ENCODE measurements at places on chromosomes 12 and 14. TPM values are rescaled to one million over a fixed set of nuclear protein-coding genes. Genes with fewer than 3 reads are reported as not detected.

GRCh38 chr12:115439008-115439601 is 755.1 kb upstream of the TBX3 start:
- no peak for DNase-seq

HOXC4 gene
- total RNA-seq: 2.6 TPM

WIF1 gene
- total RNA-seq: not detected

ST8SIA1 gene
- total RNA-seq: not detected

GPR132 gene
- 0.04 TPM for total RNA-seq

CBLN3 gene
- total RNA-seq: 3.4 TPM

RNASE3 gene
- total RNA-seq: not detected

DNA sequence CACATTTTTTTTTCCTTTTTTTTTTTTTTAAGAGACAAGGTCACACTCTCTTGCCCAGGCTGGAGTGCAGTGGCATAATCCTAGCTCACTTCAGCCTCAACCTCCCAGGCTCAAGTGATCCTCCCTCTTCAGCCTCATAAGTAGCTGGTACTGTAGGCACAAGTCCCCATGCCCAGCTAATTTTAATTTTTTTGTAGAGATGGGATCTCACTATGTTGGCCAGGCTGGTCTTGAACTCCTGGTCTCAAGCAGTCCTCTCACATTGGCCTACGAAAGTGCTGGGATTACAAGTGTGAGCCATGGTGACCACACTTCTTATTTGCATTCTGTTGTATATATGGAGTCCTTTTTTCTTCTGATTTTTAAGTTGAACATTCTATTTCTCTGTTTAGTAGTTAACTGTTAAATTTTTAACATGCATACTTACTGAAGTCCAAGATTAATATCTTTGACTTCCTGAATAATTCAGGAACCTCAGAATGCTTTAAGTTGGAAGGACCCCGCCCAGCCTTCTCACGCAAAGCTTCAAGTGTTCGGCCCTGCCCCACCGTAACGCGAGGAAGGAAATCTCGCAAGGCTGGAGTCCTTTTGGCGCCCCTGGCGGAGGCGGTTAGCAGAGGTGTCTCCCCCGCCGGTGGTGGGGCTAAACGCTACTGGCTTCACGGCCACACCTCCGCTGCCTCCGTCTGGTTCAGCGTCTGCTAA is 21.6 kb downstream of the SPATS2 start:
- DNase-seq: no peak

DENND5B gene
- 4.2 TPM for total RNA-seq

SIRT4 gene
- 0.98 TPM for total RNA-seq

PZP gene
- total RNA-seq: not detected

GPR162 gene
- not detected for total RNA-seq

PAPLN gene
- 0.35 TPM for total RNA-seq

SFSWAP gene
- 64.3 TPM for total RNA-seq

OR4K13 gene
- not detected for total RNA-seq

GRCh38 chr12:1591034-1591433 is 3.3 kb downstream of the FBXL14 start:
- peak; percentile 59 for DNase-seq

VAMP1 gene
- 9.3 TPM for total RNA-seq

- DNase-seq: no peak
Observed at GRCh38 chr12:22994316-22994675, 369.3 kb downstream of the ETNK1 start.

STYK1 gene
- 8.6 TPM for total RNA-seq

DNA sequence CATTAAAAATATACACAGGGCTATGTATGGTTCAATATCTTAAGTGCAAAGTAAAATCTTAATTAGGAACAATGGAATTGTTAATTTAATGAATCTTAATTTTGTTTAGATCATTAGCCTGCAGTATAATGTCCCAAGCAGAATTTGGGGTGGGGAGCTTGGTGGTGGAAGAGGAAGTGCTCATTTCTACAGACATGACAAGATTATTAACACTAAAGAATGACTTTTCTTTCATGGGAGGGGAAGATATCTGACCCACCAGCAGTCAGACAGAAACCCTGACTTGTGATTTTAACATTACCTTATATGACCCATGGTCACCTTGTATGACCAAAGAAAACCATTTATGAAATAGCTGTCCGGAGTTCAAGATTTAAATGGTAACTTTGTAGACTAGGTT is 41.3 kb upstream of the HIF1A start:
- no peak for DNase-seq

ING4 gene
- total RNA-seq: 23.8 TPM

BHLHE41 gene
- total RNA-seq: 81.0 TPM

DNA sequence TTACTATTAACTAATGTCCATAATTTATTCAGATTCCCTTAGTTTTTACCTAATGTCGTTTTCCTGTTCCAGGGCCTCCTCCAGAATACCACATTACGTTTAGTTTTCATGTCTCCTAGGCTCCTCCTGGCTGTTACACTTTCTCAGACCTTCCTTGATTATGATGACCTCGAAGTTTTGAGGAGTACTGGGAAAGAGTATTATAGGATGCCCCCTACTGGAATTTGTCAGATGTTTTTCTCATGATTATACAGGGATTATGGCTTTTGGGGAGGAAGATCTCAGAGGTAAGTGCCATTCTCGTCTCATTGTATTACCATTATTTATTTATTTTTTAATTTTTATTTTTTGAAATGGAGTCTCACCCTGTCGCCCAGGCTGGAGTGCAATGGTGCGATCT is 17.7 kb upstream of the C1S start:
- DNase-seq: peak; percentile 39

DNA sequence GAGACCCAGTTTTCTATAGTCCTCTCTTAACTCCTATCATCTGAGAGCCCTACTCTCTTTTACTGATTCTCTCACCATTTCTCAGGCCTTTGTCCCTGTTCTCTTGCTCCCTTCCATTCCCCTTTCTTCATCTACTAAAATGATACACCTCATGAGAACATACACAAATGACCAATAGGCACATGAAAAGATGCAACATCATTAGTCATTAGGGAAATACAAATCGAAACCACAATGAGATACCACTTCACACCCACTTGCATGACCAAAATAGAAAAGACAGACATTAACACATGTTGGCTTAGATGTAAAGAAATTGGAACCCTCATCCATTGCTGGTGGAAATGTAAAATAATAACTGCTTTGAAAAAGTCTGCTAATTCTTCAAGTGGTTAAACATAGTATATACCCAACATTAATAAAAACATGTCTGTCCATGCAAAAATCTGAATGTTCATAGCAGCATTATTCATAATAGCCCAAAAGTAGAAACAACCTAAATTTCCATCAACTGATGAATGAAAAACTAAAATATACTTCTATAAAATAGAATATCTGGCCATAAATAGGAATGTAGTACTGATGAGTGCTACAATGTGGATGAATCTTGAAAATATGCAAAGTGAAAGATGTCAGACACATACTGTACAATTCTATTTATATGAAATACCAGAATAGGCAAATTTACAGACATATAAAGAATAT is 66.0 kb downstream of the DENND5B start:
- peak; percentile 34 for DNase-seq

- DNase-seq: no peak
Observed at GRCh38 chr12:46487567-46488131, 115.1 kb upstream of the SLC38A2 start.

DNA sequence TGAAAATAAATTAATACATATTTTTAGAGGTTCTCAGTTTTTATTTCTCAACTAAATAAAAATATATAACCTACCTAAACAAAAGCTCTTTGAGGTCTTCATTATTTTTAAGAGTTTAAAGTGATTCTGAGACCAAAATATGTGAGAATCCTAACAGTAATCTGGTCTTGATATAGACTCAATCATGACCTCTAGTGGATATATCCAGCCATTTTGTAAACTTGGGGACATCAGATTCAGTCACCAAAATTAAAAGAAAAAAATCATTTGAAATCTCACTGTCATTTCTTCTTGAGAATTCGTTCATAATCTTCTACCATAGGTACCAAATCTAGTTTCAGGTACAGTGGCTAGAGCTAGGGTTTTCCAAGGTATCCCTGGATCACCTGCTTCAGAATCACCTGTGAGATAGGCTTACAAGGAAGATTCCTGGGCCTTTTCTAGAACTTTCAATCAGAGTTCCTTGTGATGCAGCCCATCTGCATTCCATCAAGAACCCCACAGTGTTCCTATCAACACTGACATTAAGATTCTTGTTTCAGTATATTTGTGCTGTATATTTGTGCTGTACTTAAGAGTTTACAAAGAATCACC is 214.9 kb downstream of the ADAMTS20 start:
- peak; percentile 59 for DNase-seq

GRCh38 chr12:83807871-83808270 is 1104.7 kb downstream of the SLC6A15 start:
- DNase-seq: no peak

DNA sequence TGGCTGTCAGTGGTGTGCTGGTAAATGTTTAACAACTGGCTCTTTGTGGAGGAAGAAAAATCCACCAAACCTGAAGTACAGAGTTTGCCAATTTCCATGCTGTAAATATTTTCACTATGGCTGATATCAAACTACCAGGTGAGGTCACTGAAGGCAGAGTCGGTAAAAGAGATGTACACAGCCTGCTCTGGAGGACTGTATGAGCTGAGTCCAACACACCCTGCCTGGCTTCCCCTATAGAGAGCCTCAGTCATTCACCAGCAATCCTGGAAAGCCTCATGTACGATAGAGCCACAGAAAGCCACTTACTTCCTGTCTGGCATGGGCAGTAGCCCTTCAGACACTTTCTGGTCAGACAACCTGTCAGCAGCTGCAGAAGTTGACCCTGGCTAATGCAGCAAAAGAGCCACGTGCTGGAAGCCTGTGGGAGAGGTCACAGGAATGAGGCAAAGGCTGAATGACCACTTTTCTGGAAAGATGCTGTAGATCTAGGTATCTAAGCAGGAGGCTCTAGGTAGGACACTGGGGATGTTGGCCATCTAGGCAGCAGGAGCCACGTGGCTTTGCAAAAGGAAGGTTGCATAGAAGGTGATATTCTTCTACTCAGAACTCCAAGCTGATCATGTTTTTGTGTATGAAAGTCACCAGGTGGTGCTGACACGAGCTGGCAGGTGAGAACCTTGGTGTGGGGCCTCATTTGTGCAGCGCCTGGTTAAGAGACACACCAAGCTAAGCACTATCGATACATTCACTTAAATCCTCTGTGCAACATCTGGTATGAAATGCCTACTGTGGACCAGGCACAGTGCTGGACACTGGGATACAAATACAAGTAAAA is 553.9 kb downstream of the VRK1 start:
- no peak for DNase-seq

SLC4A8 gene
- 4.2 TPM for total RNA-seq

DNA sequence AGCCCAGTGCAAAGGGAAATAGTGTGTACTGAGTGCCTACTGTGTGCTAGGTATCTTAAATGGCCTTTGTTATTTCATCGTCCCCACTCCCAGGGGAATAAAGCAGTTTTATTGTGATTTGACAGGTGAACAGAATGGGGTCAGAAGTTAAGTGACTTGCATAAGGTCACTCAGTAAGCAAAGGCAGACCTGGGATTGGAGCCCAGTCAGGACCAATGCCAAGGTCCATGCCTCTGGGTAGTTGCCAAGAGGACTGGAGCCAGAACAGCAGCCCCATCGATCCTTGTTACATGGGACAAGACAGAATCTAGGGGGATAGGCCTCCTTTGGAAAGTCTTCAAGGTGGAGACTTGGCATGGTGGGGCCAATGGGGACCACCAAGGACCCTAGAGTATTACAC is 227.4 kb upstream of the PWP1 start:
- DNase-seq: no peak

GRCh38 chr12:50088577-50089335 is 3.6 kb downstream of the SMARCD1 start:
- DNase-seq: peak; percentile 88

RDH16 gene
- total RNA-seq: 0.86 TPM

GRCh38 chr14:100393906-100394732 is 71.0 kb downstream of the SLC25A47 start:
- no peak for DNase-seq

DNA sequence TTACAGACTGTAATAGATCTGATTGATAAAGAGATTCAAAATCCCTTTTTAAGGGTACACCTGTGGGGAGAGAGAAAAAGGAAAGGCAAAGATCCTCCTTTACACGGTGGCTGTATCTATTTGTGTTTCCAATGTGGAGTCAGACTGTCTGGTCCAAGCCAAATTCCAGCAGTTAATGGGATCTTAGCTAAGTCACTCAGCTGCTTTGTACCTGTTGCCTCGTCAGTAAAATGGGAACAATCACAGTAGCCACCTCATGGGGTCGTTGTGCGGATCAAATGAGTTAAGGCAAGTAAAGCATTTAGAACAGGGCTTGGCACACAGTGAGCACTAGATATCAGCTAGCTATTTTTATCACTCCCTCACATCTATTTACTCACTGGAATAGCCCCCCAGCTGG is 46.9 kb downstream of the EFCAB11 start:
- DNase-seq: no peak

DNA sequence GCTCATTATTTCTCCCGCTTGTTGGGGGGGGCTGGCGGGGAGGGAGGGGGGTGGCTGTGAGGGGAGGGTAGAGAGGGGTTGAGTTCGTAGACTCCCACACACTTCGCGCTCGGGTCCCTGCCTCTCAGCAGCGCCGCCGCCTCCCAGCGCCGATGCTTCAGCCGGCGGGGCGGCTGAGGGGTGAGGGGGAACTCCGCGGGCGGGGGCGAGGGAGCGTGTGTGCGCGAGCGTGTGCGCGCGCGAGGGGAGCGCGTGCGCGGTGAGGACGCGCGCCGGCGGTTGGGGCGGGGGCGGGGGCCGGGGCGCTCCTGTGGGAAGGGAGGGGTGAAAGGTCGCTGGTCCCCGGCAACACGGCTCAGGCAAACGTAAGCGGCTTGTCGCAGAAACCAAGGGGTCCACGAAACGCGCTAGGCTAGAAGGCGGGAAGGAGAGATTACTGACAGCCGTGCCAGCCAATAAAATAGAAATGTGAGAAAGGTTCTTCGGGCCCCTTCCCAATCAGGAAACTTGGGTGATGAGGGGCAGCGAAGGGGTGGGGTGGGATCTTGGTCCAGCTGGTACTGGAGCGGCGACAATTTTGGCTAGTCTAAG is 343 bp upstream of the NOVA1 start:
- peak; percentile 77 for DNase-seq

KRT8 gene
- total RNA-seq: 719 TPM

DNA sequence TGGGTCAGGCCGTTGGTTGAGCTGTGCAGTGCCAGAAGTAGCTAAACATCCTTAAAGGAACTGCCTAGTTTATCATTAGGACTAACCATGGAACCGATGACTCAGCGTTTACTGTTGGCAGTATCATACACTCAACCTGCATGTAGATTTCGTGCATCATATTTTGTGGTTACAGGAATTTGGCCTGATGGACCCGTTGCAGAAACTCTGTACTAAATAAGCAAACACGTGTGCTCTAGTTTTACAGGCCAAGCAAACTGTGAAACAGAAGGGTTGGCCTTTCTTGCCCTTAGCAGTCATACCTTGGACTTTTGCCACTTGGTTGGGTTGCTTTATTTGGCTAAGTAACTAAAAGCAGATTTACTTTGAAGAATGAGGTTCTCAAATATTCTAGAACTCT is 35.6 kb downstream of the DGLUCY start:
- peak; percentile 100 for DNase-seq

GRCh38 chr12:77947746-77948145 is 117.1 kb downstream of the NAV3 start:
- DNase-seq: no peak

- DNase-seq: peak; percentile 76
Observed at GRCh38 chr12:124720004-124720680, 143.5 kb downstream of the SCARB1 start.
